NCI-H2081 treated with DMSO at 0.1 percent for 48 hours (cell line): ENCODE measurements at places on chromosomes 1 and 21.

DNA sequence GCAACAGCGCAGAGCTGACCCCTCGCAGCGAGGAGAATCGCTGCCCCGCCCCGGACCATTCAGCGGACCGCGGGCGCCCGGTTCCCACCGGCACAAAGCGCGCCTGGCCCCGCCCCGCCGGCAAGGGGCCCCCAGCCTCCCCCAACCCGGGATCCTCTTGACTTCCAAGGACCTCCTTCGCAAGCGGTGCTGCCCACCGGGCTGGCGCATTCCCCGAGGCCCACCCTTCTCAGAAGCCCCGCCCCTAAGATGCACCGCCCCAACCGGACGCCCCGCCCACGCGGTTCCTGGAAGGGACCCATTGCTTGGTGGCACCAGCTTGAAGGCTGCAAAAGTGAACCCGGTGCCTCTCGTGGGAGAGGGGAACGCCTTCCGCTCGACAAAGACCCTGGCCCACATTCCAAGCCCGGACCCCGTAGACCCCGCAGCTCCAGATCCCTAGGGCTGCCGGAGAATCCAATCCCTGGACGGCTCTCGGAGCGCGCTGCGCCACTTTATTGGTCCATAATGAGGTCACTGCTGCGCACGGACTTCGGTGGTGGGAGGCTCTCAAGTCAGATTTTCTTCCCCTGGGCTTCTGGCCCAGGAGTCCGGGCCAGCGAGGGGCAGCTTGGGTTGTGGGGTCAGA lies 2.0 kb downstream of the HES3 start:
- DNase-seq: no peak

- no peak for DNase-seq
Measured at GRCh38 chr1:14940285-14940870, 213.2 kb upstream of the TMEM51 start.

- DNase-seq: peak; percentile 96
Measured at GRCh38 chr1:228902781-228903433, 167.6 kb downstream of the RHOU start.

- no peak for DNase-seq
Measured at GRCh38 chr1:5385096-5385799, 607.0 kb downstream of the NPHP4 start.

DNA sequence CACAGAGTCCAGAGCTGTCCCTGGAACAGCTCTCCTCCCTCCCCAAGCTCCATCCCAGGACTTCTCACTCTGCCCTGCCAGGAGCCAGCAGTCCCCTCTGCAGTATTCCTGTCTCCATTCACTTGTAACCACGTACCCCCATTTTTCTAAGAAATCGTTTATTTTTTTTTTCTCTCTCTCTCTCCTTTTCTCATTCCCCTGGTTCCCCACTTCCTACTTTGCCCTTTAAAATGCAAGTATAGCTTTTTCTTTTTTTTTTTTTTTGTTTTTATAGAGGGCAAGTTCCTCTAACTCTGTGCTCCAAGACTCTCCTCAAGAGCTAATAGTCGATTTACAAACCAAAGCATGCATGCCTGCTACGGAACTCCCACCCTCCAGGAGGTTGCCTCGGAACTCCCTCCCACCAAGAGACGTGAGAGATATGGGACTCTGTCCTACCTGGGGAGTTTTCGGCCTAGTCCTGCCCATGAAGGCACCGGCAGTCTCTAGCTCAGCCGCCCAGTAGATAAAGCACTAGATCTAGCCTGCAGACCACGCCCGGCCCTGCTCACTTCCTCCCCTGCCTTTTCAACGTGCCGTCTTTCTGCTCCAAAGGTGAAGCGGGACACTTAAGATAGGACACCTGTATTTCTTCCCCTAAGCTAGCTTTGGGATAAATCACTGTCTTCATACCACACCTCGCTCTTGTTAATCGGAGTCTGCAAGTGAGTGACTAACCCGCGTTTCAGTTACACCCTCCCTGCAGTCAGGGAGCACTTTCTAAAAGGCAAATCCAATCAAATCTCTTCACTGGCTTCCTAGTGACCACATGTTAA lies 27.7 kb downstream of the TNFRSF9 start:
- DNase-seq: no peak

DNA sequence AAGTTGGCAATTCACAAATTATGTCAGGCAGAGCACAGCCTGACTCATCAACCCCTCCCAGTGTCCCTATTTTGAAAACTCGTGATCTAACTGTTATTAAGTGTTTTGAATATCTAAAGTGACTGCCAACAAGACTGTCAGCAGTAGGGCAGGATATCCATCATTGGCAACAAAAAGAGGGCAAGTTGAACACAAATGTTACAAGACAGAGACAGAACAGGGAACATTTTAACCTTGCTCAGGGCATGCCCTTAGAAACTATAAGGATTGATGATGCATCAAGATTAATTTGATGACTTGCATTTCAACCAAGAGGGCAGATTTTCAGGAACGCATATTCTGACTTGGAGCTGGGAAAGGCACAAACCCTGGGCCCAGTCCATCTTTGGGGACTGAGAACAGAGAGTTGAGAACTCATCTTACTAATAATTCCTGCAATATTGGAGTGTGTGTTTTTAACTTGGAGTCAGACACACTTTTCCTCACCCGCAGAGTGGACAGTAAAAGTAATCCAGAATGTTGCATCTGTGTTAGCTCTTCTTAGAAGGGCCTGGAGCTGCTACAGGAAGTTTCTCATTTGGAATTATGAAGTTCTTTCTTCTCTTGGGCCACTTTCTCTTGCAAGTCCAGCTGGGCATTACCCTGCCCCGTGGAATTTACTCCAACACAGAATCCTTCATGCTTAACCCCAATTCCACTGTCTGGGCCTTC lies 317.2 kb downstream of the LTN1 start:
- no peak for DNase-seq

DNA sequence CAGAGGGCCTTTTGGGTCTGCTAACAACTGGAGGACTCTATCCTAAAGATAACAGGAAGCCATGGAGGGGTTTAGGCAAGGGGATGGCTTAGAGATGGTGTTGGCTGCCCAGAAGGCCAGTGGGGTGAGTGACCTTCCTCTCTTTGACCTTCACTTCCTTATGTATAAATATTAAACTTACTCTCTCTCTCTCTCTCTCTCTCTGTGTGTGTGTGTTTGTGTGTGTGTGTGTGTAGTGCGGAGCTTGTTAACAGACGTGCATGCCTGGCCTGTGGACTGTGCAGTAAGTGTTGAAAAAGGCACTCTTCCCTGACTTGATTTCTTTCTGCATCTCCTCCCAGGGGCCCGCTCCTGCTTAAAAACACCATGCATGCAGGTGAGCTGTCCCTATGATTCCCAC lies 10.0 kb downstream of the MROH7 start:
- no peak for DNase-seq

DNA sequence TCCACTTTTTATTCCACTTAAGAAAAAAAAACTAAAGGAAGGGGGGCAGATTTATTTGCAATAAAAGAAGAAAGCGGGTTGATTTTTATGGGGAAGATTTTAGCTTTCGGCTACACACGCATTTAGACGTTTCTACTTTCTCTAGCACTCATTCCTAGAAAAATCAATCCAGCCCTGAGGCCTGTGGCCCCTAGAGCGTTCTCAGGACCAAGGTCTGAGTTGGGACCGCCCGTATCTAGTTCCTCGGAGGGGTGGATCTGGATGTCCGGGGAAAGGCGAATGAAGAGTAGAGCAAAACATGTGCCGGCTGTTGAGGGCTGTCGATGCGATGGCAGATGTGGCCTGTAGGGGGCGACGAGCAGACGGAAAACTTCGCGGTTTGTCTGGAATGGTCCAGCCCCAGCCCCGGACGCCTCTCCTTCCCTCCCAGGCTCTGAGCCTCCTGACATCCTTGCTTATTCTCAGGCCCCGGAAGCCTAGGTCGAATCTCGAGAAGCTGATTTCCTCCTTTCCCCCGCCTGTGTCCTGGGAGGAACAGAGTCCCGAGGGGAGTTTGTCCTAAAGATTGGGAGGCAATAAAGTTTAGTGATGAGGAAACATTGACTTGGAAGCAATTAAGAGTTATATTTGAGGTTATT lies 5.2 kb downstream of the FOXD3 start:
- no peak for DNase-seq

- DNase-seq: no peak
Measured at GRCh38 chr21:19045876-19046275, 642.3 kb upstream of the TMPRSS15 start.

- no peak for DNase-seq
Measured at GRCh38 chr21:38181096-38181495, 75.7 kb upstream of the KCNJ15 start.

- DNase-seq: no peak
Measured at GRCh38 chr1:226051365-226051764, 11.2 kb upstream of the H3-3A start.

DNA sequence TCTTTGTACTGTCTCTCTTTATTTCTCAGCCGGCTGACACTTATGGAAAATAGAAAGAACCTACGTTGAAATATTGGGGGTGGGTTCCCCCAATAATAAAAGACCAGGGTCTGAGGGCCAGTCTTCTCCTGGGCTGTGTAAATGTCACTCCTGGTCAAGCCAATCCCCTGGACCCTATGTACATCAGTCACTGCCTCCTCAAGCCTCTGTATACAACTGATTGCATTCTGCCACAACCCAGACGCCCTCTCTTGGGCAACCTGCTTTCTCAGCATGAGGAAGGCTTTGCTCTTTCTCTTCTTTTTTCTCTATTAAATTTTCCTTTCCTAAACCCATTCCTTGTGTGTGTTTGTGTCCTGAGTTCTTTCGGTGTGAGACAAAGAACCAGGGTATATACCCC lies 84.1 kb upstream of the SERBP1 start:
- no peak for DNase-seq

DNA sequence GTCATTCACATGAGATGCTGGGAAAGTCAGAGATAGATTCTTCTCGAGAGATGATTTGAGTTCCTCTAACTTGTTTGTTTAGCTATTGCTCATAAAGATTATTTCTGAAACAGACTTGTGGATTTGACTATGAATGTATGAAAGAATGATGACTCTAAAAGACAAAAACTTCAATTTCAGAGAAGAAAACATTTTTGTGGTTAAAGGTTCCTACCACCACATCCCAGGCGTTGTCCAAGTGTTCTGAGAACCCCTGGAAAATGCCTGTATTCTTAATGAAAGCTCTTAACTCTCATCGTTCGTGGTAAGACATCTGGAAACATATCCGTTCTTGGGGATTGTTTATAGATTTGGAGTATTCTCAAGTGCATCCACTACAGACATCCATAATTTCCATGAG lies 228.7 kb downstream of the BARHL2 start:
- no peak for DNase-seq

- peak; percentile 61 for DNase-seq
Measured at GRCh38 chr1:42876009-42876408, 29.6 kb downstream of the ZNF691 start.

GRCh38 chr1:33361532-33362235 lies 40.8 kb upstream of the A3GALT2 start:
- DNase-seq: no peak

DNA sequence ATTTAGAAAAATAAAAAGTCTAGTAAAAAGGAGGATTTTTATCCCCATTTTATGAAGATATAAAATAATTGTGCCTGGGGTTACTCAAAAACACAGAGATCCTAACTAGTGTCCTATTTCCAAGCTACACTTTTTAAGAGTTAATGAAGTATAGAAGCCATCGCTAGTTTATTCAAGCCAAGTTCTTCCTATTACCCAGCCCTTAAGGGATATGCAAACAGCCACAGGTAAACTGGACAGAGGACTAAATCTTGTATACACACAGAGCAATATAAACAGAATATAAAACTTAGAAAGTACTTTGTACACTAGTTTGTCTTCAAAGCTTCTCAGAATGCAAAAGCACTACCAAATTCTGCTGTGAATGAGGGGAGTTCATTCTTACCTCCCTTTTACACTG lies 111.1 kb downstream of the RERE start:
- DNase-seq: no peak

- DNase-seq: no peak
Measured at GRCh38 chr1:55257958-55258357, 42.8 kb upstream of the USP24 start.

DNA sequence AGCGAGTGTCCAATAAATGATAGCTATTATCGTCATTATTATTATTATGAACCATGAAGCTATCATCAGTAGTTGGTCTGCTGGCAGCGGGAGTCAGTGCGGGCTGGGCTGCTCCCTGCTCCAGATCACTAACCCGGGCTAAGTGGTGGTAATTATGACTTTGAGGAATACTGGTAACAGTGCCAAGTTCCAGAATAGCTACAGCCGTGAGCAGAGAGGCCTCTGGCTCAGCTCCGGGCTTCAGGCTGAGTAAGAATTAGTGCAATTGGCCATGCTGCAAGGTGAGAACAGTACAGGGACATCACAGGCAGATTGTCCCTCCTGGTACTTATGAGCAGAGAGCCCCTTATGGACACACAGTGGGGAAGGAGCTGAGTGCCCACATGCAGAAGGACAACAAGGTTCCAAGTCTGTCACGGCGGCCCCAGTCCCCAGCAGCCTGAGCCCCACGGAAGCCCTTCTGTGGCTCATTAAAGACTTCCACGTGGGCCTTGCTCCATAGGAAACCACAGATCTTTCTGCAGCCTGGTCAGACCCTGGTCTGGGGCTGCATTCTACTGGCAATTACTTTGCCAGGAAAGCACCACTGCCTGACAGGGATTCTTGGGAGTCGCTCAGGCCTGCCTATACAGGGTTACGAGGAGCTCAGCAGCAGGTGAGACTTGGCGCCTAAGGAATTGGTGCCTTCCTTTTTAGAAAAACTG lies 235.1 kb downstream of the RRAGC start:
- no peak for DNase-seq

DNA sequence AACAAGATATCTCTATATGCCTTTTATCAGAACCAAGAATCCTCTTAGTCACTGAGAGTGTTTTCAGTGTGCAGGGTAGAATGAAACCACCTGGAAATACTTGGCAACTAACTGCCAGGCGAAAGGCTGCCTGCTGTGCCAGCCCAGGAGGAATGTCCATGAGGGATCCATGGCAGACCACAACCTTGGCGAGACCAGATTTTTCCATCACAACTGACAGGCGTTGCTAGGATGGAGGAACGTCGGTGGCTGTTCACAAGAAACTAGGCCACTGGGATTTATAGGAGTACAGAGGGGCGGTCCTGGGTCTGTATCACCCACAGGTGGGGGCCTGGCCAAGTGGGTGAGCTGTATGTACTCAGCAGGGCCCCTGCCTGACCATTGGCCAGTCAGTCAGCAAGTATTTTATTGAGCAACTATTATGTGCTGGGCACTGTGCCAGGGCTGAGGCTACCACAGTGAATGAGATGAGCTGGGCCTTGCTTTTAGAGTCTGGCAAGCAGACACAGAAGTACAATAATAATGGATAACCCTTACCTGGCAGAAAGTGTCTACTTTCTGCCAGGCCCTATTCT lies 199.4 kb downstream of the FOXD2 start:
- no peak for DNase-seq

DNA sequence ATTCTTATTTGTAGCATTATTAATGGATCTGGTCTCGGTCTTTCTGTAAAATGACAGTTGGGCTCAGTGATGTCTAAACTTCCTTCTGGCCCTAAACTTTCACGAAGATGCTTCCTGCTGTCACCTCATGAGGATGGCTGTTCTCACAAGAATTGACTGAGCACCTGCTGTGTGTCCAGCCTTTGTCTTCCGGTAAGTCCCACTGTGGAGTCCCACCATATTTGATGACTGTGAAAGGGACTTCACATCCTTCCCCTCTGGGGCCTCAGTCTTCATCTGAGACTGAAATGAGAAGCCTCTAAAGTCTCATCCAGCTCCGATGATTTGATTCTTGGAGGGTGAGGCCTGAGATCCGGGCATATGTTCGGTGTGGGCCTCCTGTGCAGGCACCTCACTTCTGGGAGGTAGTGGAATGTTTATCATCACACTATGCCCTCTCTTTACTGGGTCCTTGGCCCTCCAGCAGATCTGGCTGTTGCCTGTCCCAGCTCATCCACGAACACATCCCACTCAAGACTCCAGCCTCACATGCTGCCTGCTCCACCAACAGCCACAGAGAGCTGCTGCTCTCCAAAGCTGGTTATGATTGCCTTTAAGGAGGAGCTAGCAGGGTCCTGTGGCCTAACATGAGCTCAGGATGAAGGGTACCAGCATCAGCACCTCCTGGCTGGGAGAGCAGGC lies 95.8 kb downstream of the KCNN3 start:
- DNase-seq: no peak
